ENCODE measurements at places on chromosomes 5 and 9.
A peak's percentile ranks its signal among the peaks of the same experiment; 100 is the strongest.

DNA sequence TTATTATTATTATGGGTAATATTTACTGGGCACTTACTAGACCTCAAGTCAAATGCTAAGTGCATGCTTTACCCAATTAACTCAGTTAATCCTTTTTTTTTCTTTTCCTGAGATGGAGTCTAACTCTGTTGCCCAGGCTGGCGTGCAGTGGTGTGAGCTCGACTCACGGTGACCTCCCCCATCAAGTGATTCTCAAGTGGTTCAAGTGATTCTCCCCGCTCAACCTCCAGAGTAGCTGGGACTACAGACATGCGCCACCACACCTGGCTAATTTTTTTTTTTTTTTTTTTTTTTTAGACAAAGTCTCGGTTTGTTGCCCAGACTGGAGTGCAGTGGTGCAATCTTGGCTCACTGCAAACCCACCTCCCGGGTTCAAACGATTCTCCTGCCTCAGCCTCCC lies 69.1 kb downstream of the CXXC5 start:
- no peak for DNase-seq

GRCh38 chr9:109043578-109043977 lies 30.3 kb upstream of the CTNNAL1 start:
- DNase-seq = no peak

- no peak for DNase-seq
Observed at GRCh38 chr9:136679431-136679941, 7.8 kb downstream of the AGPAT2 start.

- no peak for DNase-seq
Observed at GRCh38 chr5:119427060-119427459, 25.2 kb upstream of the HSD17B4 start.

GRCh38 chr9:29928072-29928471 lies 2354.8 kb upstream of the C9orf72 start:
- DNase-seq = no peak

- DNase-seq = no peak
Observed at GRCh38 chr5:122490718-122491117, 178.7 kb downstream of the SNCAIP start.

DNA sequence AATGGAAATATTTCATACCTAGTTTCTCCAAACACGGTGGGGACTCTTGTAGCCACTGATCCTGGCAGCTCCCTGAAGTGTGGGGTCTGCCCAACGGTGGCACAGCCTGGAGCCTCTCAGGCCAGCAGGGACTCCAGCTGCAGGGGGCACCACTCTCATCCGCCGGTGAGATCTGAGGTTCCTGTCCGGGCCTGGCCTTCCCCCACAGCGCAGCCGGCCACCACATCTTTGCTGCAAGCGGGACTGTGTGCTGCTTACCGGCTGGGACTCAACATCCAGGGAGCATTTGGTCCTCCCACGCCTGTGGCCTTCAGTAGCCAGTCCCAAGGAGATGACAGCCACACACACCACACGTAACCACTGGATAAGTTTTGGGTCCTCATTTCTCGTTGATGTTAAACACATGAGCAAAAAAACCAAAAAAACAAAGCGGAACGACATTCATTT lies 7.7 kb upstream of the NKX2-5 start:
- no peak for DNase-seq

DNA sequence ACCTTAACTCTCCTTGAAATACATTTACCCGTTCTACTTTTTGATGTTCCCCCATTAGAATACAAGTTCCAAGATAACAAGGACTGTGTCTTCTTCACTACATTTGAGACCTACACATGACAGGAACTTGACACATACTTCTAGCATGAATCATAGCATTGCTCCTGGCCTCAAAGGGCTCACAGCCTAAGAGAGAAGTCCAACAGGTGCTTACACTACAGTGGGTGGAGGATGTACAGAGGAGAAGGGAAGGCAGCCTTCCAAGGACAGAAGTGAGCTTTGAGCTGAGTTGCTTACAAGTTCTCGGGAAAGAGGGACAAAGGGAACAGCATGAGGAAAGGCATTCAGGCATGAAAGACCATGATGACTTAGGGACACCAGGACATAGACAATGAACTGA lies 56.9 kb upstream of the MSX2 start:
- DNase-seq = no peak

DNA sequence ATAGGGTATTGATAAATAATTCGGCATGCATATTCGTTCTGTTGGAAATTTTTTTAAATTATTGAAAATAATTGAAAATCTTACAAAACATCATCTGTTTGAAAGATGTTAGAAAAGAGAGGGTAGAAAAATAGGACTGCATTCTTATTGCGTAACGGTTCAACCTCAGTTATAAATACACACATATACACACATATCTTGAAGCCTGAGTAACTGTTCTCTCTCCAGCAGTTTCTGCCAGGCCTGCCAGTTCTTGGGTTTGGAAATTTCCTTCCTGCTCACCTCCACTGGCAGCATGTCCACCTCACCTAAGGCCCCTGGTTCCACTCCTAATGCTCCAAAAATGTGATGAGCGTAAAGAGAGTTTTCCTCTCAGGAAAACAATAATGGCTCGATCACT lies 9.1 kb downstream of the SPATA31E1 start:
- DNase-seq = no peak

- peak; percentile 19 for DNase-seq
Observed at GRCh38 chr5:138661291-138661960, 86.2 kb upstream of the HSPA9 start.

DNA sequence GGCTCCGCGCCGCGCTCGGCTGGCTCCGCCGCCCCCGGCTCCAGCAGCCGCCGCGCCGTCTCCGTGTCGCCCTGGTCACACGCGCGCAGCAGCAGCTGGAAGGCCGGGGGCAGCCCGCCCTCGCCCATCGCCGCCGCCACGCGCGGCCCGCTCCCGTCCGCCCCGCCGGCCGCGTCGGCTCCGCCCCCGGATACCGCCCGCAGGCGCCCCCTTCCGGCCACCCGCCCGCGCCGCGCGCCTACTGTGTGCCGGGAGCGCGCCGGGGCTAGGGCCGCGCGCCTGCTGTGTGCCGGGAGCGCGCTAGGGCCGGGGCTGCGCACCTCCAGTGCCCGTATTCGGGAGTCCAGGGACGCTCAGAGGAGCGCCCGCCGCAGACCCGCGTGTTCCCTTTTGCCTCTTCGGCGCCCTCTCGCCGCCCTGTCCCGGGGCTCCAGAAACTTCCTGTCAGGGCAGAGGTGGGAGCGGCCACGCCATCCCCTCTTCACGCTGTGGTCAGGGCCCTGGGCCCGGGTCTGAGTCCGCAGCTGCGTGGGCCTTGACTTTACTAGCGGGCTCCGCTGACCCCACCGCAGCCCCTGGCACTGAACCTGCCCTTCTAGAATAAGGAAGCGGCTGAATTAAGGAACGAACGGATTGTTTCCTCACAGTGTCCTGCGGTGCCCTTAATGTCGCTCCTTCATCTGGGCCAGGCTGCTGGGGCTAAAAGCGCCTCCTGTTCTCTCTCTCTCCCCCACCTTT lies at the start of gene ANKS6:
ANKS6 (minus strand) TSS at position 192 of the 738 bp plus-strand sequence; CDS start at position 128, 64 bp downstream.
- DNase-seq = peak; percentile 65

DNA sequence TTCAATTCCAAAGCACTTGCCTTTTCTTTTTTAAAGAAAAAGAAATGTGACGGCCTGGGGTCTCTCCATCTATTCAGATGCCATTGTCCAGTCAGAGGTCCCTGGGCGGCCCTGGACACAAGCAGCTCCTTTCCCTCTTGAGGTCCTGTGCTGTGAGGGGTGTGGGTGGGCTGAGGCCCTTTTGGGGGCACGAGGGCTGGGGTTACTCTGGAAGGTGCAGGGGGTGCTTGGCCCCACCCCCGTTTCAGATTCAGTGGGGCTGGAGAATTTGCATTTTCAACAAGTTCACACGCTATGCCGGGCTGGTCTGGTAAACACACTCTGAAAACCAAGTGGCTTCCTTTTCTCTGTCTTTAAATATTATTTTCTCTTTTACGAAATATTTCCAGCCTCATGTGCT lies 91.4 kb upstream of the PHYKPL start:
- DNase-seq = peak; percentile 86

DNA sequence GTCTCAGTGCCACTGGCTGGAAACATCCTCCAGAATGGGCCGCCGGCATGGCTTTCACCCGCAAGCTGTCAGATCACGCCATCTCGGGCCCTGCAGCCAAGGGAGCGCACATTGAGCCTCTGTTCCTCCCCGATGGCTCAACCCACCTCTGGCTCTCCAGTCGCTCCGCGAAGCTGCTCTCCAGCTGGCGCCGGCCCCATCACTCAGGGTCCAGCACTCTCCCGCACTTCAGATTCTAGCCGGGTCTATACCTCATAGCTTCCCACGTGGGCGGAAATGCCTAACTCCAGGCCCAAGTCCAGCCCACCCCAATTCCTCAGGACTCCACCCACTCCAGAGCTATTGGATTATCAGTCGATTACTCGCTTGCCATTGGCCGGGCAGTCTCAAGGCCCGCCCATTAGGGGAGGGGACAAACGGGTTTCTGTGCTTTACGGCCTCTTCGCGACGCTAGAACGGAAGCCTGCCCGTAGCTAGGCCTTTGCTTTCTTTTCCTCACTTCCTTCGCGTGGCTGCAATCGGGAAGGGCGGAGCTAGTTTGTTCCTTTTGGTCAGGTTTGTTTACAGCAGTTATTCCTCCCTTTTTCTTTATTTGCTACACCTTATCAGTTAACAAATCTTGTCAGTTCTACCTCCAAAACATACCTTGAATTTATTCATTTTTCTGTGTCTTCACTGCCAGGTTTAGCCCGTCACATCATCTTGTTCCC lies at the start of gene NOL6:
NOL6 (minus strand) TSS at position 282 of the 710 bp plus-strand sequence; CDS start at position 200, 82 bp downstream.
- peak; percentile 99 for DNase-seq

DNA sequence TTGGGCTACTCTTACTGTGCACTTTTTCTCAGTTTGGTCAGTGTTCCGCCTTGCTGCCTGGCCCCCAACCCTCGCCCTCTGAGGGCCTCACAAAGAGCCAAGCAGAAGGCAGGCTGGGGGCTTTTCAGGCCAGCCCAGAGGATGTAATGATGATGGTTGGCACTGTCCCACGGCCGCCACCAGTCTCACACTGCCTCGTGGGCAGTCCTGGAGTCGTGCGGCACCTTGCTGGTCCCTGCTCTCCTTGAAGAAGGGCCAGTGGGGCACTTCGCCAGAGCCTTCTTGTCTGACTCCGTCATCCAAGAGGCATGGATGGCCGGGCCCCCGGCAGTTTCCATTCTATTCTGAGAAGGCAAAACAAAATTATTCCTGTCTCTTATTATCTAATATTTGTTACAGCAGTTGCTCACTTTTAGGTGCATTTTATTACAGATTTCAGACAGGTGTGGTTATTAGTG lies 21.0 kb downstream of the TENT4A start:
- no peak for DNase-seq

DNA sequence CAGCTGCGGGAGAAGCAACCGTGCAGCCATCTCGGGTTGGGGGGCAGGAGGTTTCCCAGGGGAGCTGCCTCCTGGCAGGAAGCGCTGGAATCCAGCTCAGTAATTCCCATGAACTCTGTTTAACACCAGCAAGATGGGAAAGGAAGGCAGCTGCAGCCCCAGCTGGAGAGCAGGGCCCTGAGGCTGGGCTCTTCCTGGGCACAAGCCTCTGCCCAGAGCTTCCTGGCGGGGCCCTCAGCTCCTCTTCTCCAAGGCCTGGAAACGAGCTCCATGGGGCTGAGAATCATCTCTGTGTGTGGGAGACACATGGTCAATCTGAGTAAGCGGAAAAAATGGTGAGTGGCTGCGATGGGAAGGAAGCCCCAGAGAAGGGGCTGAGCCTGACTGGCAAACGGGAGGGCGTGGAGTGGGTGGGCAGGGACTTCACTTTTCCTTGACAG lies 6.3 kb downstream of the MRPL36 start:
- DNase-seq = no peak

DNA sequence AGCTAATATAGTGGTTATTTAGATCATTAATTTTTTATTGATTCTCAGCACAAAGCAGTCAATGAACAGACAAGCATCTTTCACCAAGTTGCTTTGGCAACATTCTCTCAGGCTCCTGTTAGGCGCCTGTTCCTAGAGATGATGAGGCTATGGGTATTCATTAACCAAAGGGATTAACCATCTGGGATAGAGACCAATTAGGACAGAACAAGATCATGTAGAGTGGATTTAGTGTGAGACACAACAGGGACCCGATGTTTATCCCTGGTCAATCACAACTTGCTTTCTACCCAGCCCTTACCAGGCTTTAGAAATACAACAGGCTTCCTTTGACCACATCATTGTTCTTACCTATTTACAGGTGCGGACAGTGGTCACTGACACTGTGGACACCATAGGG lies 82.2 kb downstream of the PJA2 start:
- no peak for DNase-seq

DNA sequence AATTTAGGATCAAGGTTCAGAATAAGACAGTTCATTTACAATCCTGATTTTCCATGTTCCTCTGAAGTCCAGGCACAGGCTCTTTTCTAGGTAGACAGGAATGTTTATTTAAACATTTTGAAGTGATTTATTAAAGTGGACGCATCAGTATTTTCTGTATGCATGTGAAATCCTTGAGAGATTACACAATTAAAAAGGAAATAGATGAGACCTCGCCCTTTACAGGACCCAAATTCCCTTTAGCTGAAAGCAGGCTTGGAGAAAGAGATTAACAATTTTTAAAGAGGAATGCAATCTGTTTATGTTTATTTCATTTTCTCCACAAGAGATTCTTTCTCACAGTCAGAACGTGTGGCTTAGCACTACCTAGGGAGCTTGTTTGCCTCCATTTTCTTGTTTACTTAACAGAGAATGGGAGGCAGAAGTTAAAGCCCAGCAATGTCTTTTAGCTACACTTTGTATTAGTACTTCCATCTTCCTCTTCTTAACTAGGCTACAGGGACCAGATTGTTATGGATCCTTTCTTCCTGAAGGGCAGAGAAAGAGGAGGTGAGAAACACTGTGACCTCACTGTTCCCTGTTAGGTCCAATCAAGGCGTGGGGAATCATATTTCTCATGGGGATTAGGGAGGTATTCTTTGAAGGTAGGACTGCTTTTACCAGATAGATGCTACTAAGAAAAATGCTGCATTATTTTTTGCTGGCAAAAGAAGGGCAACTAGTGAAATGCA lies 416.0 kb downstream of the SH3GL2 start:
- DNase-seq = no peak

DNA sequence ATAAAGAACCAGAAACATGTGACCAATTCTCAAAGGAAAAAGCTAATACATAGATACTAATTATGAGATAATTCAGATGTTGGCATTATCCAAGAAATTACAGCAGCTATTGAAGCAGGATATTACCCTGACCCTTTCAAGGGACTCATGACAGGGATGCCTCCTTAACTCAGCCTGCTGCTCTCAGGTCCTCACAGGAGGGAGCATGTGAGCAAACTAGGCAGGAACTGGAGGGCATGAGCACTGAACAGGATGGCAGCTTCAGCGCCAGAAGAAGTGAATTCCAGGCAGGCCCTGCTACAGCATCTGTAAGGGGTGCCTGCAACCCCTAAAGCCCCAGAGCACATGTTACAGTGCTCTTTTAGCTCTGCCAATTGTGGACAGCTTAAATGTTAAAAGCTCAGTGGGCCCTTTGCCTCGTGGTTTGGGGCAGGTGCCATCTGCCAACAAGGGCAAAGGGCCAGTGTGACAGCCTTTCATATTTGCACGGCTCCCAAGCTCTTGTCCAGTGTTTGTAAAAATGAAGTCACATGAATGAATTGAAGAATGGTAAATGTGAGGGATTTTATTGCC lies 464.7 kb upstream of the COX7C start:
- no peak for DNase-seq

- no peak for DNase-seq
Observed at GRCh38 chr9:77084094-77084493, 64.6 kb downstream of the FOXB2 start.

GRCh38 chr5:78930721-78931120 lies 54.4 kb downstream of the ARSB start:
- no peak for DNase-seq
